CD4-positive, alpha-beta T cell (primary cell): ENCODE measurements at places on chromosomes 4 and X.

- DNase-seq, result no peak
Measured at GRCh38 chr4:8939160-8939839, 67.7 kb upstream of the HMX1 start.

DNA sequence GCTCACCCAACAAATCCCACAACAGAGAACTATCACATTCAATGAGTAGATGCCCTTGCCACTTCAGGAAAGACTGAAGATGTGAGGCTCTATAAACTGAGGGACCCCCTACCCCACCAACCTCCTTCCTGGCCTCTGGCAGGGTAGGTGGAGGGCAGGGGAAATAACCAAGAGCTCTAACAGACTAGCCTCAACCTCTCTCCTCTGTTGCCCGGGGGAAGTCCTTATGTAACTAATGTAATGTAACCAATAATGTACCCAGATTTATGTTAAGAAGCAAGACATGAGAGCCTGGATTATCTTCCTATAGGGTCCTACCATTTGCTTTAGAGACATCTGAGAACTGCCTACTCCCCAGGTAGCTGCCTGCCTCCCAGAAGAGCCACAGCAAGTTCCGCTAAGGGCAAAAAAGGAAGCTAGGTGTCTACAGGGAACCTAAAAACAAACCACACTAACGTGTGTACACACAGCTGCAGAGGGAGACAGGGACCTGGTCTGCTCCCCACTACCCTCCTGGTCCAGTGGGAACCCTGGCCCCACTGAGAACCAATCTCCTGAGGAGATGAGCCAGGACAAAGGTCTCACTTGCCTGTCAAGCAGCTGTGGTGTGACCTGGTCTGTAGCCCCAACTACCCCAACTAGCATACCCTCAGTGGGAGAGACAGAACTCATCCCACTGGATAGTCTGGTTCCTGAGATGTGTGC is 17.7 kb downstream of the OTUD5 start:
- DNase-seq, result no peak

- DNase-seq, result no peak
Measured at GRCh38 chrX:48616576-48616975, 19.3 kb downstream of the WDR13 start.

DNA sequence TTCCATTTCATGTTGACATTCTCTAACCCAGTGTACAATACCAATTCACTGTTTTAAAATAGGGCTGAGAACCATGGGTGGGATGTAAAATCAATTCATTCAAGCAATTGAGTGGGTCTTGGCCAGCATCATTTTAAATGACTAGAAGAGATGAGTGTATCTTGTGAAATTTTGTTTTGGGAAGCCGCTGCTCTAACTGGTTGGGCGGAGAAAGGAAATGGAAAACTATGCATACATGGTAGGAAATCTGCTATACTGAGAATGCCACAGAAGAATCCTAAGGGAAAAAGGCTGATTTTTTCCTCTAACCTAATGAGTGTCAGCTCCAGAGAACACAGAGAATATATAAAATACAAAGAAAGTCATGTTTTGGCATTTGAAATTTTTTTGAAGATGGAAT is 54.8 kb upstream of the DCLK2 start:
- no peak for DNase-seq

- no peak for DNase-seq
Measured at GRCh38 chr4:11506194-11506593, 77.5 kb upstream of the HS3ST1 start.

GRCh38 chrX:153763989-153764755 is at the start of gene PLXNB3:
TSS of gene PLXNB3 (plus strand) at chrX:153764249. CDS start at chrX:153765536, 1,287 bp downstream.
- DNase-seq, result peak; percentile 70

DNA sequence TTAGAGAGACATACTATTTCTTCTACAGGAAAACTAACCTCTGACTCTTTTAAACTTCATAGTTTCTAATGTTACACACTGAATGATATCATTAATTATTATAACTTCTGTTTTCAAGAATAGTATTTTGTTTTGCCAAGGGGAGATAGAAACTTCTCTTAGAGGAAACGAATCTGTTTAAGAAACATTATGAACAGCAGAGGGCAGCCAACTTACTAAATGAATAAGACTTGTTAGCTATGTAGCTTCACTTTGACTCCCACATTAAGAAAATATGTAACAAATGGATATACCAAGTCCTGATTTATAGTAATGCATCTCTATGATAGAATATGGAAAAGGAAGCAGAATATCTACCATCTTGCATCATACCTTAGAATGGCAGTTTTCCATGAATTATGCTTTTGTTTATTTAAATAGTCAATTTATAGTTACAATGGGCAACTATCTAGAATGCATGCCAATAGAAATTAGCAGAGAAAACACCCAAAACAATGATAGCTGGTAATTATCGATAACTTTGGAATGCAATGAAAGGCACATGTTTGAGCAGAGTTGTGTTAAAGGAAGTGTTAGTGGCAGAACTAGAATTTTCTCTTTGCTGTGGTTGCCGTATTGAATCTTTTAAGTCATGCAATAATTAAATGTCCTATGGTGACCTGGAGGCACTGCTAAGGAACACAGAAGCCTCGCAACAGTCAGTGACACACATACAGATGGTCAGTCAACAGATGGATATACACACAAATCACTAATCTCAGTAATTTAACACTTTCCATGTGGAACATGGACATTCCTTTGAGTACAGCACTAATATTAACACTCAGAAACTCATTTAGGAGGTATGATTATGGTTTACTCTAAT is 105.7 kb upstream of the PDLIM3 start:
- no peak for DNase-seq

DNA sequence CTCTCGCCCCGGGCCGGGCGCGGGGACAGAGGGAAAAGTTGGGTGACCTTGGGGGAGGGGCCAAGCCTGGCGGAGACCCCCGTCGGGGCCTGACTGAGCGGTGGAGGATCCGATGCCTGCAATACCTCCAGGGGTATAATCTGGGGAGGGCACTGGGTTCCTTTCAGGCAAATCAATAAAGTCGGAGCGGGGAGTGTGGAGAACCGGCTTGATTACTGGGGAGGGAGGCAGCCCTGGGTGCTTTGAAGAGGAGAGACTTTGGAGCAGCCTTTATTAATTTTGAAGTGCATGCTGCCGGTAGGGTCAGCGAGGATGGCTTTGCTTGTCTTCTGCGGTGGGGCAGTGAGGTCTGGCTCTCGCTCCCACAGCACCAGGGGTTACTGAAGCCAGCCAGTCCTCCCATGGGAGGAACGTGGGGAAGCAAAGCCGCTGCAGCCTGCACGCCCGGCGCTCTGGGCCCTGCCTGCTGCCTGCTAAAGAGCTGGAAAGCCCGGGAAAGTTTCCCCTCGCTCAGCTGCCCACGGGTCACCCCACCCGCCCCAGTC is 403 bp upstream of the LGI2 start:
- no peak for DNase-seq

DNA sequence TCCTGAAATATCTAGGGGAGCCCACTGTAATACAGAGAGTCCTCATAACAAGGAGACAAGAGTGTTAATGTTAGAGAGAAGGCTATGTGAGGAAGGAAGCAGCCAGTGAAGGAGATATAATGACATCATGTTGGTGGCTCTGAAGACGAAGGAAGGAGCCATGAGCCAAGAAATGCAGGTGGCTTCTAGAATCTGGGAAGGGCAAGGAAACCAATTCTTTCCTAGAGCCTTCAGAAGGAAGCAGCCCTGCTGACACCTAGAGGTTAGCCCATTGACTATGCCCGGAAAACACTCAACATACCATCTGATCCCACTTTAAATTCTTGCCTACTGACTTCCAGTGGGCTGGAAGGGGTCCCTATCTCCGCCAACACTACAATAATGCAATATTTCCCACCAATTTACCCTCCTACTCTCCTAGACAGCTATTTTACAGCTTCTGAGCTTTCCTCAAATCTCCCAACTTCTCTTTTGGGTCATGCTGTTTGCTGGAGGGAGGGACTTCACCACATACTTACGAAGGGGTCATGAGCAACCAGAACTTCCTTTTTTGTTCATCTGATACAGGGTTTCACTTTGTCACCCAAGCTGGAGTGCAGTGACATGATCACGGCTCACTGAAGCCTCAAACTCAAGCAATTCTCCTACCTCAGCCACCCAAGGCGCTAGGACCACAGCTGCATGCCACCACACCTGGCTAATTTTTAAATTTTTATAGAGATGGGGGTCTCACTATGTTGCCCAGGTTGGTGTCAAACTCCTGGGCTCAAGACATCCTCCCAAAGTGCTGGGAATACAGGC is 25.2 kb upstream of the G3BP2 start:
- no peak for DNase-seq

GRCh38 chr4:63528256-63528991 is 880.8 kb downstream of the TECRL start:
- no peak for DNase-seq
